ENCODE measurements at places on chromosomes 3 and 15.

DNA sequence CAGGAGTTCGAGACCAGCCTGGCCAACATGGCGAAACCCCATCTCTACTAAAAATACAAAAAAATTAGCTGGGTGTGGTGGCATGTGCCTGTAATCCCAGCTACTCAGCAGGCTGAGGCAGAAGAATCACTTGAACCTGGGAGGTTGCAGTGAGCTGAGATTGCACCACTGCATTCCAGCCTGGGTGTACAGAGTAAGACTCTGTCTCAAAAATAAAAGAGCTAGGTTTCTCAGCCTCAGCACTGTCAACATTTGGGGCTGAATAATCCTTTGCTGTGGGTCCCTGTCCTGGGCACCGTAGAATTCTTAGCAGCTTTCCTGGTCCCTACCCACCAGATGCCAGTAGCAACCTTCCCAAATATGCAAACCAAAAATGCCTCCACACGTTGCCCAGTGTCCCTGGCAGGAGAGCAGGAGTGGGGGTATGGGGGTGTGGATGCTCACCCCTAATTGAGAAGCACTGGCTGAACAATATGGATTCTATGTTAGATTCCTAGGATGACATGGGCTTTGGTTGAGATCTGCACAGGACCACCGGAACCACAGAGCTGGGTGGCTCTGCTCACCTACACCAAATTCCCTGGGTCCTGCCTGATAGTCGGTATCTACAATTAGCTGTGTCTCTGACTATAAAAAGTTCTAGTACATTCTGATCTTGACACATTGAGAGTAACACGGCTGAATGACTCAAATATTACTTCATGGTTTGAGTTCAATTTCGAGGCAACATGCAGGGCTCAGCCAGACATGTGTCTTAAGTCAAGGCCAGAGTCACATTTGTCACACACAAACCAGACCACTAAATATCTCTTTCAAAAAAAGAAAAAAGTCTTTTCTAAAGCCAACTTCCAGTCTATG is 577.0 kb upstream of the MDFIC2 start:
- DNase-seq, result no peak

- no peak for DNase-seq
Measured at GRCh38 chr3:172246107-172246844, 202.0 kb downstream of the GHSR start.

- DNase-seq, result no peak
Measured at GRCh38 chr15:38541026-38541425, 23.6 kb downstream of the RASGRP1 start.

GRCh38 chr3:64264501-64265109 is 39.3 kb upstream of the PRICKLE2 start:
- no peak for DNase-seq

DNA sequence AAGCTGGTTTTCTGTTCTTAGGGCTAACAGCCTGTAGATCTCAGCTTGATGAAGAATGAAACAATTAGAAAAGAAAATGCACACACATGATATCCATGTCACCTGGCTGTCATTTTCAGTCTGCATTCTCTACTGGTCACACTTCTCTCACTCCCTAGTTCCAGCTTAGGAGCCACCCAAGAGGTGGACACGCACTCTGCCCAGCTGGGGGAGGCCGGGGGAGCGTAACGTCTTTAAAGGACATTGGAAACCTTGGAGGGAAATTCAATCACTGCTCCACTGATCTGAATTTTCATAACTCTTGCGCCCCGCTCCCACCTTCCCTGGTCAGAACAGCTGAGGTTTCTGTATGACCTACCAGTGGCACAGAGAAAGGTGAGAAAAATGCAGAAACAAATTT is 79.7 kb downstream of the RAB11A start:
- no peak for DNase-seq

DNA sequence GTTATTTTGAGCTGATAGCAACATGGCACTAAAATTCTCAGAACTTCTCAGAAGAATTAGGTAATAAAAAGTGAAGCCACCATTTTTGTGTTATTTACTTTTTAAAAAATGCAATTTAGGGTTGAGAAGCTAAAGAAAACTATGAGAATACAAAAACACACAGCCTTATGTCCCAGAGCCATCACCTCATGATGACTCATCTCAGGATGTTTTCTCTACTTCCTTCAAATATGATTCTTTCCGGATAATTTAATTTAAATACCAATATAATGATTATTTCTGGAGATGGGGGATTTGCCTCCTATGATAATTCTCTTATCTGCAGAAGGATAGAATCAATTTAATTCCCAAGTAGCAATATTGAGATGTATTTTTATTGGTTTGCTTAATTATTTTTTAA is 105.6 kb upstream of the BFSP2 start:
- no peak for DNase-seq

DNA sequence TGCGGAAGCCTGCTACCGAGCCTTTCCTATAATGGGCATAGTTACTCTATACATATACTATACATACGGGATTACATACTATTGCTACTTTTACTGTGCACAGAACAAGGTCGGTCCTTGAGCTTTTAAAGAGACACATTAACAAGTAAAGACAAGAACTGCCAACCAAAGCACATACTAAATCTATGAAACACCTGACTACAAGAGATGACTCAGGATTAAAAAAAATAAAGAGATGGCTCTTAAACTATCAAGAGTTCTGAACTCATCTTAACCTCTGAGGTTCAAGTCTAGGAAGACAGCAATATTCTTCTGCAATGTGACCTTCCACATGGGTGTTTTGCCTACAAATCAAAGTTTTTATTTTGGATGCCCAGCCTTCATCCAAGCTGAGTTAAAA is 106.8 kb downstream of the TNIK start:
- no peak for DNase-seq

DNA sequence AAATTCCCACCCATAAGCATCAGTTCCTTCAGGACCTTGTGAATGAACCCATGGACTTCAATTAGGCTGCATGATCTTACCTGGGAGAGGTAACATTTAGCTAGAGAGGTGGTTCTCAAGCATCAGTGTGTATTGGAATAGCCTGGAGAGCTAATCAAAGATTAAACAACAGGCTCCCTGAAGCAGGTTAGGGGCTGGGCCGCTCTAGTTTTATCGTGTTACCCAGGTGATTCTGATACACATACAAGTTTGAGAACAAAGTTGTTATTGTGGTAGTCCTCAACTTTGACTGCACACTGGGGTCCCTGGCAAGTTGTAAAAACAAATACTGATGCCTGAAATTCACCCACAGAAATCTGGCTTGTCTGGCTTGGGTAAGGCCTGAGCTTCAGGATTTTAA is 31.2 kb downstream of the MYH15 start:
- no peak for DNase-seq

DNA sequence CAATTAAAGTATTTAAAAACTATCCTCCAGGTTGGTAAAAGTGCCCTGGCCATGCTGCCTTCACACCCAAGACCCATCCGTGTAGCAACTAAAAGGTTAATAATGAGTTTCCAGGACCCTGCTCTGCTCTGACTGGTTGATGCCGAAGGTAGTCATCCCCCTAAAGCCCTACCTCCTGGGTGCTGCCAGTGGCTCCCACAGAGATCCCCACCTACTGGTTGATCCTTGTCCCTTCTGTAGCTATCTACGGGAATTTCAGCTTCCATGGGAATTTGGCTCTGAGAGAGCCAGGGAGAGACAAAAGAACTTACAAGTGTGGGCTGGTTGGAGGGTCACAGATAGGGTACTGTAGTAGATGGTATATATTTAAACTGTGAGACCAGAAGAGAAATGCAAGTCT is 110.6 kb upstream of the NANOGP8 start:
- no peak for DNase-seq

GRCh38 chr15:41656188-41656587 is 4.0 kb upstream of the MGA start:
- DNase-seq, result no peak

DNA sequence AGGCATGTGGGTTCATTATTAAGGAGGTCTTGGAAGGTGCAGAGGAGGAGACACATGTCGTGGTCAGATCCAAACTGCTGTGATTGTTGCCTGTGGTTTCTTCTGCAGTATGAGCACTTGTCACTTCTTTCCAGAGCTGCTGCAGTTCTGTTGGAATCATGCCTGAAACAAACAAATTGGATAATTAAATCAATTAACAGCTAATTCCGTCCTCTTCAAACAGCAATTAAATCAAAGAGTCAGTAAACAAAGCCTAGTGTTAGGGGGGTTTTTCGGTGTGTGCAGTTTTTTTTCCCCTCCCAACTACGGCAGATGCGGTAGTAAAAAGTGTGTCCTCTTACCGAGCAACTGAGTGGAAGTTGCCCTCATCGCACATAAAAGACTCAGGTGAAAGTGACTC is 542.2 kb downstream of the FOXP1 start:
- DNase-seq, result no peak

- DNase-seq, result peak; percentile 37
Measured at GRCh38 chr3:40505599-40506462, at the start of gene ZNF620. ZNF620 (plus strand) TSS chr3:40506039; CDS start chr3:40506353, 314 bp downstream.

Measured in activated CD4-positive, alpha-beta T cell treated with anti-CD3 and anti-CD28 coated beads, Interleukin-2, amount 50 U/mL, for 4 hours (primary cell).